T-helper 1 cell (primary cell): ENCODE measurements at places on chromosomes 7 and 10.

- DNase-seq, result no peak
Observed at GRCh38 chr10:1097436-1097835, 41.3 kb downstream of the WDR37 start.

GRCh38 chr10:49500412-49500811 lies 38.5 kb downstream of the ERCC6 start:
- no peak for DNase-seq

DNA sequence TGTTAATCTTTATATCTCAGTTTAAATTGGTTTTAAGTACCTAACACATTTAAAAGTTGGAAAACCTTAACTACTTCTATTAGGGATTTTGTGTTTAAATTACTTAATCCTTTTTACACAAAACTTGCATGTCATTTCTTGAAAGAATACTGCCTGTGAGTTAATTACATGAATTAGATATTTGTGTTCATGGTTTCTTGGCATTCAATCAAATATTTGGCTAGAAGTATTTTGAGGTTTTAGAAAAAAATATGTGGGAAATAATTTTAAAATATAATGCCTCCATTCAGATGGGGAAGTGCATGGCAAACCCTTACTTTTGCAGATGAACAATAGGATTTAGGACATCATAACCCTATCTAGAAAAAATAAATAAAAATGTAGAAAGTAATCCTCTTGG lies 186.5 kb upstream of the SEMA3E start:
- no peak for DNase-seq

DNA sequence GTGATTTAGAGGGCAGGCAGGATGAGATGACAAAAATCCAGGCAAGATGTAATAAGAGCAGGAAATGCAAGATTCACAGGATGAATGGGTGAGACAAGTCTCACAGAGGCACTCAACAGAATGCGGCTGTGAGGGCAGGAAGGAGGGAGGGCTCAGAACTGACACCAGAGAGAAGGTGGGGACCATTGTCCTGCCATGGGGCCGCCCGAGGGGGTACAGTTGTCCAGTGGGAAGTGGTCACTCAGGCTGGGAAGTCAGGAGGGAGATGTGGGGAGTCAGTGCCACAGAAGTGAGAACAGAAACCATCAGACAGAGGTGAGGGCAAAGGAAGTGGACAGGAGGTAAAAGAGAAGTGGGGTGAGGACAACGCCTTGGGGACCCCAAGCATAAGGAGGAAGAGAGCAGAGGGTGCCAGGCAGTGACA lies 8.9 kb downstream of the HIP1 start:
- no peak for DNase-seq

- DNase-seq, result no peak
Observed at GRCh38 chr7:140719721-140720120, 23.2 kb downstream of the NDUFB2 start.

DNA sequence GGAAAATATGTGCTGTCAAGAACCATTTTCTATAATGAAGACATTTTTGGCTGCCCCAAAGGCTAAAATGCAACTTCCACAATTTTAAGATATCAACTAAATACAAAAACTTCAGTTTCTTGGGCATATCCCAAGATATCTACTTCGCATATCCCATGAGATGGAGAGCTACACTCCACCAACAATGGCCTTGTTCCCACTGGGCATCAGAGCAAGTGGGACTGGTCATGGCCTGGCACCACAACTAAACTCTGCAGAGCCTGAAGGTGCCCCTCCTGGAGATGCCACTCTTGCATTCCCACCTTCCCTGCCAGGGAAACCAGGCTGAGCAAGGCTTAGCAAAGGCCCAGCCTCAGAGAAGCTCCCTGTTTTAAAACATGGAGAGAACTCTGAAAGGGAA lies 75.8 kb upstream of the LRRC17 start:
- no peak for DNase-seq

DNA sequence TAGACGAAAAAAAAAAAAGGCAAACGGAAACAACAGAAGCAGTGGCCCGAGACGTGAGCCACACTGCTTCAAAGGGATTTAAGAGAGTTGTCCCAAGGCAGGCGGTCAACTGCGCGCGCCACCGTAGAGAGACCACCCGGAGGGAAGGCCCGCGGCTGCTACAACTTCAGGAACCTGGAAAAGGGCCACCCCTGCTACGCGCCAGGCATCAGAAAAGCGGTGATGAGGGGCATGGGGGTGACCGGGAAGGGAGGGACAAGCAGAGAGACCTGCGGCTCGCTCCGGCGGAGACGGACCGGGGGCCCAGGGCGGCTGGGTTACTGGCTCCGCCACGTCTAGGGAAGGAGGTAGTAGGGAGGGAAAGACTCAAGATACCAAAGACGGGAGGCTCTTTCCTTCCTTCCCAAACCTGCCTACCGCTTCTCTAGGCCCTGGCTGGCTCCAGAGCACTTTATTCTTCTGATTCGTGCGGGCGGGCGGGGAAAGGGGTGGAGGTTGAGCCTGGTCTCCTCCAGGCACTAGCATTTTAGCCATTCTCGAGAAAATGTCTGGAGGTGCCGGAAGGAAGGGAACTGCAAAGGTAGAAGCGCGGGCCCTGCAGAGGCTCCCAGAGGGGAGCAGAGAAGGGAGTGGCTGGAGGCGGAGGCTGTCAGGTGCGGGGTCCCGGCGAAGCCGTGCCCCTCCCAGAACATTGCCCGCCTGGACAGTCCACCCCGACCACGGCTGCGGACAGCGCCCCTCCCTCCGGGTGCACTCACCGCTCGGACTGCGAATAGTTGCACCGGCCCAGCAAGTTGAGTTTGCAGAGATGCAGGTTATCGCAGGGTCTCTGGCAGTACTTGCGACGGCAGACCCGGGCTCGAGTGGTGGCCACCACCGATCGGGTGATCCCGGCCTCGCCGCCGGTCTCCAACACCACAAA lies 993 bp downstream of the ZC3HAV1 start:
- no peak for DNase-seq

GRCh38 chr10:114083040-114083439 lies 39.4 kb downstream of the ADRB1 start:
- DNase-seq, result no peak

DNA sequence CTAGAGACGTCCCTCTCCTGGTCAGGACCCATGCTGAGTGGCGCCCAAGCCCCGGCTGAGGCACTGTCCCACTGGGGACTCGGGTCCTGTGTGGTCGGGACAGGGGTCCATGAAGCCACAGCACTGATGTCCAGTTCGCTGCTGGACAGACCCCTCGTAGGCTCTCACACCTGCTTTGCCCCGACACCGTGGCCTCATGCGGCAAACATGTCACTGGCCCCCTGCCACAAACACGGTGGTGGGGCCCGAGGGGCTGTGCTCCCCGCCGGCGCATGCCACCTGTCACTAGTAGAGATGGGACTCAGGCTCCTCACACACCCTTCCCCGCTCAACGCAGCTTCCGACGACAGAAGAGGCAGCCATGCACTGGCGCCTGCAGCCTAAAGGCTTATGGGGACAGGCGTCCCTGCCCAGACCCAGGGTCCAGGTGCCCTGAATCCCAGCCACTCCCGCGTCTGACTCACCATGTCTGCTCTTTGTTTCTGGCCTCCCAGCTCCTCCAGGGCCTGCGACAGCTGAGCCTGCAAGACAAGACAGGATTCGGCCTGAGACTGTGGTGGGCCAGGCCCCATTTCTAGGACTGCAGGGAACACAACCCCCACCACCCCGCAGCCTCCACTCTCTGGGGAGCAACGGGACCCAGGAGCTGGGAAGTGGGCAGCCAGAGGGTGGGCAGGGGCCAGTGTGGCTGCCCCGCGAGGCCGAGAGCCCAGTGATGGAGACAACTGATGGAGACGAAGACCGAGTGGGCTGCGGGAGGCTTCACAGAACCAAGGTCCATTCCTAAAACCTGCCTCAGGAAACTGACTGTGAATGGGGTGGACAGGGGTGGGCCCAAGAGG lies 230.9 kb downstream of the MAD1L1 start:
- no peak for DNase-seq

DNA sequence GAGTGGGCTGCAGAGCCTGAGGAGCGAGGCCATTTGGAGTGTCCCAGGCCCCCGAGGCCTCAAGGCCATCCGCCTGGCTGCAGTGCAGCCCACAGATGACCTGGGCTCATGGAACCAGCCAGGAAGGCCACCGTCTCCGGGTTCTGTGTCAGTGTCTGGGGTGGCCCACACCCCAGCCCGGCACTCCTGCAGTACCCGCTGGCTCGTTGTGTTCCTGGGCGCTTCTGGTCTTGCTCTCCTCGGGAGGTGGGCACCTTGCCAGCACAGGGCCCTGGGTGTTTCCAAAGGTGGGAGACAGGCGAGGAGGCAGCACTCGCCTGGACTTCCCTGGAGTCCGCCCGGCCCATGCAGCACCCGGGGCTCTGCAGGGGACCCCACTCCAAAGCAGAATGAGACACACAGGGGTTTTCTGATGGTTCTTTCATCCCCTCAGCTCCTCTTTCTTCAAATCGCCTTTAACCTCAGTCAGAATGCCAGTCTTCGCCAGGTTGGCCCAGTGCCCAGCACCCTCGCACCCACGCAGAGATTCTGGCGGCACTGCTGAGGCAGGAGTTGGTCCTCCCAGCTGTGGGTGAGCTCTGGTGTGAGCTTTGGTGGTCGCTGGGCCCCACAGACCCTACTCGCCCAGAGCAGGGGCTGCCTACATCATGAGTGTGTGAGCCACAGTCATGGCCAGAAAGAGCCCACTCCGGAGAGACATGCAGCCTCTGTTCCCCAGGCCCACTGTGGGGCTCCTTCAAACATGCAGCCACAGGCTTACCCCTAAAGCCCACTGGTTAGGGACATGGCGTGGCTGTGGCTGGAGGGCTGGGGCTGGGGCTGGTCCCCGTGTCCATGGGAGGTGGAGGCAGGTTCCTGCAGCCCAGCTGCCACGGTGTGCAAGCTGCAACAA lies 155.7 kb downstream of the EBF3 start:
- no peak for DNase-seq

DNA sequence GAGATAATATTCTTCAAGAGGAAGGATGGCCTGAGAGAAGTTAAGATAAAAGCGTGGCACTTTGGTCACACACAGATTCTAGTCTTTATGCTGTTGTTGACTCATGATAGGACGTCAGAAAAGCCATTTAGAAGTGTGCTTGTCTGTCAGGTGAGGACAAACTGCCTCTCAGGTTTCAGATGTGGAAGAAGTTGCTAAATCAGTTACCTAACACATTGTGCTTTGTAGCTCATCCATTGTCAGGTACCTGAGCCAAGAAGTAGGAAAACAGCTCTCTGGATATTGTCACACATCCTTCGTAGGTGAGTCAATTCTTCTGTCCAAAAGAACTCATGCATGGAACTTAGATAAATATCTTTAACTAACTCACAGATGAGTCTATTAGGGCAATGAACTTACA lies 49.5 kb upstream of the PHYHIPL start:
- DNase-seq, result no peak

- DNase-seq, result no peak
Observed at GRCh38 chr10:125472010-125472607, 210.9 kb downstream of the TEX36 start.

DNA sequence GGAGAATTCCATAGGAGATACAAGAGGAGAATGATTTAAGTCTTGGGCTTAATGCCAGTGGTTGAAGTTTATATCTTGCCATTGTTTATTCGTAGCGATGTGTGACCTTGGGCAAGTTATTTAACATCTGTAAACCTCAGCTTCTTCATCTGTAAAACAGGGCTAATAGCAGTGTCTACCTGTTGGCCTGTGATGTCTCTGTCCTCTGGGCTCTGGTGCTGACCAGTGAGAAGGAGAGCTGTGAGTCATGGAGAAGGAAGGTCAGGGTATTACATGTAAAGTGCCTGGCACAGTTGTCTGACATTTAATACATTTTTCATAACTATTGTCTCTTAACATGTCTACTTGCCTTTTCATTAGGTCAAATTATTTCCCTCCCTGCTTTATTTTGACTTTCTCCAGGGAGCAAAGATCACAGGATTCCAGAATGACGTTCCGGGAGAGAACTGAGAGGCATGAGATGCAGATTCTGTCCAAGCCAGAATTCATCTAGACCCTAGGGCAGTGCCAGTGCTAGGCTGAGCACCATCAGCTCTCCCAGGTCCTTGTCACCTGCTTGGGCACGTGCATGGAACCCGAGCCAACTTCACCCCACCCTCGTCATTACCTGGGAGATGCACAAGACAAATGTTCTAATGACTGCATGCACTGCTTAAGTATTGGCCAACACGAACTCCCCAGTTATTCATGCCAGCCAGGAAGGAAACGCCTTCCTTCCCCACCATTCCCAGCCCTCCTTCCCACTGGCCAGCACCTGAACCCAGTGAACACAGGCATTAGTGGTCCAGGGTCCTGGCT lies 187.9 kb downstream of the DPY19L1 start:
- no peak for DNase-seq

DNA sequence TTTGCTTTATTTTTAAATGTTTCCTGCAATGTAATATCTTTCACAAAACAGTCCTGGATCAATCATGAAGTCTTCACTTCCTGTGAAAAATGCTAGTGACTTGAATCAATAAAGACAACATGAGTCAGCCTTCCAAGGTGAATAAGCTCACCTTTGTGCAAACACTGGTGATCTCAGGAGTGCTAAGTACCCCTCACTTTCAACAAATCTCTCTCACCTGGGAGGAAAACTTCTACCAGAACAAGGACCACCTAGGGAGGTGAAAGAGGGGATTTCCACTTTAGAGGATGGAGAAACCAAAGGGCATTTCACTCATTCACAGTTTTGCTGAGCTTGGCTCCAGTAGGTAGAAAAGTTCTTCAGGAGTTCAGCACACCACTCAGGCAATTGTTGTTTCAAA lies 64.8 kb downstream of the CALD1 start:
- DNase-seq, result no peak

DNA sequence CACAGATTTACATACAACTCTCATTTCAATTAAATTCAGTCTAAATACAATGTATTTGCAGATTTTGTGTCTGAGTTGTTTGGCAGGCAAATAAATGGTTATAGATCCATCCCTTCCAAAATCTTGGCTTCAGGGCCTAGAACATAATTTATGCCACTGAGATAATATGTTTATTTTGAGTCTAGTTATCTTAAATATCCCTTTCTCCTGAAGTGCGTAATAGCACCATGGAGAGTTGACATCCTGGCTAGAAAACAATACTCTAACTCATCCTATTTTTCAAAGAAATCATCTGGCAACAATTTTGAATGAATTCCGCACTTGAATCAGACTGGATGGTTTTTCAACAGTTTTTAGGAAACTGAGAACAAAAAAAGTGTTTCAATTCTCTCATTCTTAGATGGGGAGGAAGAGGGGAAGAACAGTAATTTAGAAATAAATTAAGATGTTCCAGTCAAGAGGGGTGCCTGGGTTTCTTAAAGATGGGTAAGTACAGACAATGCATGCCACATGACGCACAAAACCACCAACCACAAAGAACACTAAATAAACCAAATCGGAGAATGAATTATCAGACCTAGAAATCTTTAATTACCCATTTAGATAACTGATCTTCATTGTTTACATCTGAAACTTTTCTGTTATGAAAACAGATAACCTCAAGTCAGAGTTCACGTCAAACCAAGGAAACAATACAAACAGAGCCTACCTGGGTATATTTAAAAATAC lies 228.7 kb upstream of the PTN start:
- DNase-seq, result no peak

- DNase-seq, result no peak
Observed at GRCh38 chr10:104429846-104430245, 76.2 kb downstream of the CFAP58 start.

DNA sequence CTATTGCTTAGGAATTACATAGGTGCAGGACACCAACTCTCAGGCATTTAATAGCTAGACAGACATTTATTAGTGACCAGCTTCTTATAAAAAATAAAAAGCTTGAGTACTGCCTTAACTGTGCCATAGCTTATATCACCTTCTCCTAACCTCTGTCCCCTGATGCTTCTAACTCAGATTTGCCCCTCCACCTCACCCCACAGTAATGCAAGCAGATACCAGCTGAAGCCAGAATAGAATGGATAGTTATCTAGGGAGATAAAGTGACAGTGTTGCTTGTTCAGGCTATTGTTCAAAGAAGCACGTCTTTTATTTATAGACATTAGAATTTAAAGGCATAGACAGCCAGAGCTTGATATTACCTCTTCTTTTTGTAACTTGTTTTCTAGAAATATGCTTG lies 99.6 kb upstream of the GLCCI1 start:
- no peak for DNase-seq
